Fibroblast of lung (primary cell): ENCODE measurements at places on chromosomes 3 and 15.

GRCh38 chr3:101229681-101230080 is 90.7 kb downstream of the IMPG2 start:
- no peak for DNase-seq

DNA sequence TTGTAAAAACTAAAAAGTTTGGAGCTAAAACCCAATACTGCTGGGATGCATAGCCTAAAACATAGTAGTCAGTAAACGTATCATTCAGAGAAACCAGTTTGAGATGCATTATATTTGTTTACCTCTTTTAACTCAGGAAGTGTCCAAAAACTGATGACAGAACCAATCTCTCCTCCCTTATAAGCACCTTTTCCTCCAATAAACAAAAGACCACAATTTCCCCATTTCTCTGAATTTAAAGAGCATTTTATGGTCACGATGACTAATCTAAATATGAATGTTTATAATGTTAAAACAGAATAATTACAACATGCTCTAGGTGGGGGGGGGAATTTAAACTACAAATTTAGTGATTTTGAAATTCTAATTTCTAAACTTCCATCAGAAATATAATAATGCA is 58.5 kb downstream of the CEP63 start:
- no peak for DNase-seq

DNA sequence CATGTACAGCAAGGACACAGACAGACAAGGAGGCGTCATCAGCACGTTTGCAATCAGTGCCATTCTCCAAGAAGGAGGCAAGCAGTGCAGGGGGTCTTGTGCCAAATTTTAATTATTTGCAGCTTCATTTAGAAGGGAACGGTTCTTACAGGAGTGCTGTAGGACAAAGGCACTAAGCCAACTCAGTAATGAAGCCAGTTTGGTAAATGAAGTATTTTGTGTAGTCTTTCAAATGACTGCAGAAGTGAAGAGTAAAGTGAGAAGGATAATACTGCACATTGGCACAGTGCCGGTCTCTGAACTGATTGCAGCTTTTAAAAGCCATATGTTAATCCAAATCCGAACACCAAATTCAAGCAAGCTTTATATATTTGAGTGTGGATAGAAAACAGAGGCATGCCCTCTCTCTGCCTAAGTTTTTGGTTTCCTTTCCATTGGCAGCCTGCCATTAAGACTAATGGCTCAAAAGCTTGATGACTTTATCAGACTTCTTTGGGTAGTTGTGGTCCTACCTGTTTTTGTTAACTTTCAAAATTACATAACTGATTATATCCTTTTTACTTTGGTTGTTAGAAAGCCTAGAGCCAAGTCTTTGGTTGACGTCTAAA is 101.3 kb downstream of the SENP2 start:
- peak; percentile 25 for DNase-seq

- peak; percentile 84 for DNase-seq
Observed at GRCh38 chr15:58332676-58333400, 99.0 kb upstream of the LIPC start.

DNA sequence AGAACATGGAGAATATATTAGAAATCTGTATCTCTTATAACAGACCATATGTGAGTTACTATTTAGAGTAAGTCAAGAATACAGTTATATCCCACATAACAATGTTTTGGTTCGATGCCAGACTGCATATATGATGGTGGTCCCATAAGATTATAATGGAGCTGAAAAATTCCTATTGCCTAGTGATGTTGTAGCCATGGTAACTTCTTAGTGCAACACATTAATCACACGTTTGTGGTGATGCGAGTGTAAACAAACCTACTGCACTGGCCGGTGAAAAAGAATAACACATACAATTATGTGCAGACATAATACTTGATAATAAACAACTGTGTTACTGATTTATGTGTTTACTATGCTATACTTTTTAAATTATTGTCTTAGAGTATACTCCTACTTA is 69.8 kb upstream of the MNS1 start:
- no peak for DNase-seq

- peak; percentile 11 for DNase-seq
Observed at GRCh38 chr15:51796847-51797401, 32.5 kb upstream of the TMOD3 start.

DNA sequence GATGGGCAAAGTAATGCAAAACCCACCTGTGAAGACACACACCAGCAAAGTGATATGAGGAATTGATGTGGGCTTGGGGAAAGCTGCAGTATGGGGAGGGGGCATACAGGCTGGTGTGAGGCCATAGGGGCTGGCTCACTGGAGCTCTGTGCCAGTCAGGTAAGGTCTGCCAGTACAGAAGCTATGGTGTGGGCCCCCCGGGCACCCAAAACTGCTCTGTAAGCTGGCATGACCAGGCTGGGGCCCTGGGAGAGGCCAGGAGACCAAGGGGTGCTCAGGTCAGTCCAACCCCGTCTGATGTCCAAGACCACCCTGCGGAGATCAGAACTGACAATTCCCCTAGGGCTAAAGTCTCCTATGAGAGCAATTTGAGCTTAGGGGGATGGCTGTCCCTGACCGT is 163.1 kb downstream of the KCNMB2 start:
- DNase-seq, result no peak

- DNase-seq, result no peak
Observed at GRCh38 chr3:44860117-44860516, 1.6 kb upstream of the TMEM42 start.

DNA sequence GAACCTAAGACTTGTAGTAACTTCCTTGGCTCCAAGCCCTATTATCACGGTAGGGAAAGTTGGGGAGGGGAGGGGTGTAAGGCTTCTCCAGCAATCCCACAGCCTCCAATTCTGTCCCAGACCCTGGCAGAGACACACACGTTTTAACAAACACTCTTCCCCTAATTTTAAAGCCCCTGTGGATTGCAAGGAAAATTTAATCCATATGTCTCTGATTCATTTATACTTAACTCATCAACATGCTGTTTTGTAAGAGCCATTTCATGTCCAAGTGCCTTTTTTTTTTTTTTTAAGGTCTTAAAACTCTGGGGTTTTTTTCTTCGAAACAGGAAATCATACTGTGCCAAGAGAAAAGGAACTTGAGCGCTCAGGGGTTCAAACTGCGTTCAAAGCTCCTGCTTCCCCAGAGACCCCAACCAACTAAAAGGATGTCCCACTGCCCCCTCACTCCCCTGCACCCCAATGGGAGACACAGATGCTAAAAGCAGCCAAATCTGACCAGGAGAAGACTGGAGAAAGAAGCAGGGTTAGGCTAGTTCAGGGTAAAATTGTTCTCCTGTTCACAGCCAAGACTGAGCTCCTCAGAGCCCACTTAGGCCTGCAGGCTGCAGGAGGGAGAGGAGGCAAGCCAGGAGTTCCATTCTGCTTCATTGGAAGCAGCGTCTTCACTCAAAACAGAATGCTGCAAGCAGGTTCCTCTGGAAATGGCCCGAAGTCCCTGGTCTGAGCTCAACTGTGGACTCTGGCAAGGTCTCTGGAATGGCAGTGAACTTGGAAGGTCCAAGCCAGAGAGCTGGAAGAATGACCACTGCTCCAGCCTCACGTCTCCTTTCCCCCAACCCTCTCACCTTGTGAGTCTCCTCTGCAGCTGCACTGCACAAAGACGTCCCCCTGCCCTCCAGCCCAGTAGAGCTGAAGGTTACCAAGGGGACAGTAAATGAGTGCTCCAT is 172.5 kb downstream of the NTRK3 start:
- DNase-seq, result peak; percentile 13

- DNase-seq, result no peak
Observed at GRCh38 chr3:131541288-131541687, 38.5 kb upstream of the MRPL3 start.

DNA sequence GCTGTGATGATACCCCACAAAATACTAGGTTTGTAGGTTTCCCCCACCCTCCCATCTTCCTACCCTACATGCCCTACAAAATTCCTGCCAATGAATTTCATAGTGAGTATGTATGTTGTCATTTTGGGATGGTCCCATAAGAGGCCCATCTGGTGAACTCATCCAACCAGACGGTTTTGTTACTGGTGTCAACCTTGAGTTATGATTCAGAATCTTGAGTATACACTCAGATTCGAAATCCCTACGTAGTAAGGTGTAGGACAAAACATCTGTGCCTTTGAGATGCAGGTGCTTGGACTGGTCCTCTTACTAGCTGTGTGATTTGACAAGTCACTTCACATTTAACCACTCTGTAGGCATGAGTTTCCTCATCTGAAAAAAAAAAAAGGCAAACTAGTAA is 3.6 kb downstream of the SIAH2 start:
- DNase-seq, result no peak

DNA sequence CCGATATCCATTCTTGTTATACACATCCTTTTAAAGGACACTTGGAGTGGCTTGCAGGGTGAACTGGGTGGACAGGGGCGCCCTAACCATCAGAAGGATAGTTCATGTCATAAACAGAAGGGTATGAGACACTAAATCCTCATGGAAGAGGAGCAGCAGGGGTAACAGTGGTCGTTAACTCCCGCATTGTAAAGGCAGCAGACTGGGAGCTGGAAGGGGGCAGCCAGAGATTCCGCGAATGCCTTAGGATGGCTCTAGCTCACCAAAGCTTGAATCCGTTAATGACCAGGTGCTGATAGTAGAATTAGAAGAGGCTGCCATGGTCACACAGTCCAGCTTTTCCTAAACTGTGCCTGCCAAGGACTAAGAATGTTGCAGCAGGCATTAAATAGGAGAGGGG is 85.2 kb upstream of the ANKRD34C start:
- DNase-seq, result no peak

DNA sequence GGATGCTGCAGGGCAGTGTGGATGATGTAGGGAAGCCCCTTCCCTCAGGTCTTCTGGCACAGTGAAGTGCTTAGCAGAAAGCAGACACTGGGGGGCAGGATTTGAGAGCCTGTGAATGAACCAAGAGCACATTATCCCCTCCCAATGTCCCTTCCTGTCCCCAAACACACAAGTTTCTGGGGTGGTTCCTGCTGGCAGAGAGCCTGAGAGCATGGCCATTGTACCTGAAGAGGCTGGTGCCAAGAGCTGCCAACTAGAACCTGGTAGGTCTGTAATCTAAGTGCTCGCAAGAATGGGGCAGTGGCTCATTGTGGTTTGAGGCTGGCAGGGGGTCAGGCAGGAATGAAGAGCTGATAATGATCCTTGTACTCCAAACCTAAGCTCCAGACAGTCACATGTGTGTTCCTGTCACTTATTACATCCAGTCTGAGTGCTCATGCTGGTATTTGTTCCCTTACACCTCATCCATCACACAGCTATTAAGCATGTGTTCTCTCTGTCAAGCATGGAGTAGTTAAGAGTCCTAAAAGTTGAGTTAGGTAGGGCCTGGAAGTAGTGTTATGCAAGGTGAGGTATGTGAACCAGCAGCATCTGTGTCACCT is 6.7 kb upstream of the CCR1 start:
- no peak for DNase-seq

DNA sequence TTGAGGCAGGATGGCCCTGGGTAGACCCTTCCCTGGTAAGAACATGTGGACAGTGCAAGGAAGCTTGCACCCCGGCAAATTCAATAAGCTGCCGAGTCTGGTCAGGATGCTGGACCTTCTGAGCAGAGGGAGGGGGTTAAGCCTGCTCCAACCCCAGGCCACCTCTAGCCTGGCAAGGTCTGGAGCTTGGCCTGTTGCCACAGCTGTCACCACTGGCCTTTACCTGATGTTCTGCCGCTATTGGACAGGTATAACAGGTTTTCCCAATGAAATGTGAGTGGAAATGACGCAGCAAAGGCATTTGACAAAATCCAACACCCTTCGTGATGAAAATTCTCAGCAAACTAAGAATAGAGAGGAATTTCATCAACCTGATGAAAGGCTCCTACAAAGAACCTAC is 699 bp upstream of the MESP1 start:
- no peak for DNase-seq

DNA sequence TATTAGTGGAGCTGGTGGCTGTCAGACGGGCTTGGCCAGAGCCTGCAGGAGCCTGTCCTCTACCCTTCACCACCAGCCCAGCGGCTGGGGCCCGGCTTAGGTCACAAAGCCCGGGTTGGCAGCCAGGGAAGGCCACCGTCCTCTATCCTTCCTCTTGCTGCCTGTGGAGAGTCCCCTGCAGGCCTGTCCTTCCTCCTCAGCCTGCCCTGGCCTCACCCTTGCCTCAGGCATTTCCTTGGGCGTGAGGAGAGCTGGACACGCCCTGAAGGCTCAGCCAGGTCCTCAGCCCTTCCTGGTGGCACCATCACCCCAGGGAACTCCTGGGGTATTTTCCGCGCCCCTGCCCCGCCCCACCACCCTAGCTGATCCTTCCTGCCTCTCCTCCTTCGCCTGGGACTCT is 7.7 kb downstream of the CHAC1 start:
- DNase-seq, result no peak
